ENCODE measurements at places on chromosomes 11 and 22.

GRCh38 chr22:21009638-21010425 is 5.1 kb upstream of the P2RX6 start:
- DNase-seq = no peak

GRCh38 chr22:32839831-32840584 is 38.5 kb downstream of the TIMP3 start:
- no peak for DNase-seq

- DNase-seq = no peak
Measured at GRCh38 chr11:17747131-17747955, 12.8 kb downstream of the KCNC1 start.

GRCh38 chr11:47616726-47617416 is 22.7 kb upstream of the C1QTNF4 start:
- DNase-seq = peak; percentile 14

- no peak for DNase-seq
Measured at GRCh38 chr22:16955678-16956210, 52.3 kb downstream of the GAB4 start.

DNA sequence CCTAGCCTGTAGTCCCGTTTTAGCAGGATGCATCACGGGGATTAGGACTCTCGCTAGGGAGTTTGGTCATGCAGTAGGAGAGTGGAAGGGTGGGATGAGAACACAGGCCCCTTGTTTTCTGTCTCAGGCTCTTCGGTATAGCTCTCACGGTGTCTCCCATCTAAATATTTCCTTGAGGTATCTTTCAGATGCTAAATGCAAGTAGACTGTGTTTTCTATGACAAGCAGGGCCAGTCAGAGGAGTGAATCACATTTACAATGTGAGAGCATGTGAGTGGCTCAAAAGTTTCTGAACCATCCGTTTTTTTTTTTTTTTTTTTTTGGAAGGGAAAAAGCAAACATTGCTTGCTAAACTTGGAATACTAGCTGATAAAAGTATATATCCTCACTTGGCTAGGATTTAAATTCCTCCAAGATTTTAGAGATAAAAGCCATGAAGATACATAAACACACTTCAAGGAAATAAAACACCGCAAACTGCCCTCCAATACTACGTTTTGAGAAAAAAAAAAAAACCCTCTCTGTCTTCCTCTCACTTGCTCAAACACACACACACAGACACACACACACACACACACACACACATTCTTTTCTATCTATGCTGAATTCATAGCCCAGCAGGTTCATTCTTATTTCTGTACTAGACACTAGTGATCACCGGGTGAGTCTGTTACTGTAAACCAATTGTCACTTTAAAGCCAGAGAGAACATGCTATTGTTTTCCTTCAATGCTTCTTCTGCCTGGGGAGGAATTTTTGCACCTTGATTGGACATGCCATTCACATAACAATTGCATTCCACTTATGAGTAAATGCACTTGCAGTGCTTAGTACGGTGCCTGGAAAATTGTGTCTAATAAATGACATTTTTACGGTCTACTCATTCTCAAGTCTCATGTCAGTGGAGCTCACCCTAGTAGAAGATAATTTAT is 224.6 kb upstream of the CCDC90B start:
- DNase-seq = no peak

GRCh38 chr11:38498721-38499120 is 1900.7 kb upstream of the RAG2 start:
- DNase-seq = no peak

- DNase-seq = no peak
Measured at GRCh38 chr11:9922806-9923205, 258.9 kb downstream of the SWAP70 start.

GRCh38 chr11:94602430-94603372 is 35.5 kb downstream of the PIWIL4 start:
- peak; percentile 39 for DNase-seq

GRCh38 chr11:119912229-119912628 is 183.2 kb upstream of the NECTIN1 start:
- DNase-seq = no peak

GRCh38 chr11:58770627-58771457 is 39.1 kb upstream of the GLYAT start:
- no peak for DNase-seq

DNA sequence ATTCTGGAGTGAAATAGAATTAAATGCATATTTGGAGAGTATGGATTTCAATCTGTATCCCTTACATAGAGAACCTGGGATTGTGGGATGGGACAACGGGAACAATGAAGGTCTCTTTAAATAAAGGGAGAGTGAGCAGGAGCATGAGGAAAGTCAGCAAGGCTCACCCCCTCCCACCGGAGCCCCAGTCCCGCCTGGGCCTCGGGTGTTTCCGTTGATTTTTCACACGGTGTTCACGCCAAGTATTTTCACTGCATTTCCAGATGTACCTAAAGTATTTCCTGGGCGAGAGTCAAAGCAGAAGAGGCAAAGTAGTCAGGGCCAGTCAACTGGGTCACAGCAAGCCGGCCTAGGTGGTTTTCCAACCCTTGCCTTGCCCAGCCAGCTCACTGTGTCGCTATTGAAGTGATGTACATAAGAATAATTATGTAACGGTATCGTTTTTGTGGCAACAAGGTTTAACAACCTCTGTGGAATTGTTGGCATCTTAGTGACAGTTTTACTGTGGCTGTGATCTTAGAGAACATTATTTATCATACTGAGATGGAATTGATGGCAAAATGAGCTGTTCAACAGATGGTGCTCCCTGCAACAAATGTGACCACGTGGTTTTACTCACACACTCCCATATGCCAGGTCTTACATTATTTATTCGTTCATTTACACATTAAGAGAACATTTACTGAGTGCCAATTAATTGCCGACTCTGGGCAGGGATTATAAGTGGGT is 177.3 kb downstream of the ADAMTS15 start:
- no peak for DNase-seq

GRCh38 chr11:130647371-130647770 is 198.9 kb downstream of the ADAMTS15 start:
- DNase-seq = no peak

- no peak for DNase-seq
Measured at GRCh38 chr11:11081776-11082175, 223.9 kb upstream of the ZBED5 start.

GRCh38 chr22:49918911-49919881 is 762 bp downstream of the CRELD2 start:
- no peak for DNase-seq
